ENCODE measurements at places on chromosomes 3 and 15.
A peak's percentile ranks its signal among the peaks of the same experiment; 100 is the strongest.

- no peak for DNase-seq
Observed at GRCh38 chr3:123072152-123072551, 5.3 kb downstream of the PDIA5 start.

DNA sequence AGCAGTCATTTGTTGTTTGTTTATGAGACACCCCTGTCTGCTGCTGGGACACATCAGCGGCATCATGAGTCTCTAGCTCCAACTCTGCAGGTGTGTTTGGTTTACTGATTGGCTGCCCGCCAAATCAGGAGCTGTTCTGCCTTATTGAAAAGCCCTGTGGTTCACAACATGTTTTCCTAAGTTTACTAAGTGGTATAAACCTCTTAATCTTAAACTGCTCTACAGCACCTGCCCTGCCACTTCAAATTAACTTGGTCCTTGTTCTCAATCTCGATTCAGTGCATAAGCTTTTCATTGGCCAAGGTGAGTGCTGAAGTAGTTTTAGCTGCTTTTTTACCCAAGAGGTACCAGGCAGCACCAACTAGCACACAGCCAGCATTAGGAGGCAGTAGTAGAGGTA lies 77.8 kb upstream of the WDR72 start:
- no peak for DNase-seq

DNA sequence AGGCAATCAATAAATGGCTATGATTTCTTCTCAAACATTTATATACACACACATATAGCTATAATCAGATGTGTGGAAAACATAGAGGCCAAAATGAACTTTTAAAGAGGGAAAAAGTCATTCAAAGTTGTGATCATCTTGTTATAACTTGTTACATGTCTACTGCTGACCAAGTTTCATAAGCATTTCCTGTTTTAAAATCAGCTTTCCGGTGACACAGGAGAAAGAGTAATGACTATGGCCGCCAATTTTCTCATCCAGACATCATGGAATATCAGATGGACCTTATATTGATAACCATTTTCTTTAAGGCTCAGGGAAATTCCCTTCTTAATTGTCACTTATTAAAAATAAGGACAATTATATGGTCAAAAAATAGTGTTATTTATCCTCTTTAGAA lies 71.7 kb upstream of the AGTR1 start:
- no peak for DNase-seq

DNA sequence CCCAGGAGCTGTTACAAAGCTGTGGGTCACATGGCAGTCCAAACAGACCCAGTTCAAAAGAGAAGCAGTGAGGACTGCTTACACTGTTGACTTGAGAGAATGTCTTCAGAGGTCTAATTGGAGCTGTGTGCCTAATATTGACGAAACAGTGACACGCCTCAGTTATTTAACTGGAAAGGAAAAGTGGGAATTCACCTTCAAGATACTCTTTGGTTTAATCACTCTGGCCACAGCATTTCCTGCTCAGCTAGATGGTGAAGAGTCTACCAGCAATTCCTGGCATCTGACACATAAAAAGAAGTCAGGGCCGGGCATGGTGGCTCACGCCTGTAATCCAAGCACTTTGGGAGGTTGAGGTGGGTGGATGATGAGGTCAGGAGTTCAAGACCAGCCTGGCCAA lies 326.4 kb downstream of the SV2B start:
- no peak for DNase-seq

GRCh38 chr15:95448531-95449229 lies 881.8 kb upstream of the NR2F2 start:
- no peak for DNase-seq

DNA sequence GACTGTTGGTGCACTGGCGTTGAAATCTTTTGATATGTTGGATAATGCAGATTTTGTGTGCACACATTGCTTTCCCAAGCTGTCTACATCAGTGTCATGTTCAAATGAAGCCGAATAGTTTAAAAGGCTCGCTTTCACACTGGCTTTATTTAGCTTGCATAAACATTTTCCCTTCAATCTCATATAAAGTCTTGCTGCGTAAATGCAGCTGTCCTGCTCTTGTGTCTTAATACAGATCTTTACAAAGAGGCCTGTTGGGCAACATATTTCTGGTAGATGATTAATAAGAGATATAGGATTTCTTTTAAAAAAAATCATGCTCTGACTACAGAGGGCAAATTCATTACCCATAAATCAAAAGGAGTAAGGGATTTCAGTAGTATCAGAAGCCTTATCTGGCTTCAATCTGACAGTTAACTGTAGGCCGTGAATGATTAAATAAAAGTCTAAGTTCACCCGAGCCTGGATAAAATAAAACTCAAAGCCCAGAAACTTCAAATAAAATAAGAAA lies 937.2 kb downstream of the FHIT start:
- DNase-seq = no peak

GRCh38 chr3:50068134-50068533 lies 20.6 kb upstream of the RBM5 start:
- DNase-seq = no peak

DNA sequence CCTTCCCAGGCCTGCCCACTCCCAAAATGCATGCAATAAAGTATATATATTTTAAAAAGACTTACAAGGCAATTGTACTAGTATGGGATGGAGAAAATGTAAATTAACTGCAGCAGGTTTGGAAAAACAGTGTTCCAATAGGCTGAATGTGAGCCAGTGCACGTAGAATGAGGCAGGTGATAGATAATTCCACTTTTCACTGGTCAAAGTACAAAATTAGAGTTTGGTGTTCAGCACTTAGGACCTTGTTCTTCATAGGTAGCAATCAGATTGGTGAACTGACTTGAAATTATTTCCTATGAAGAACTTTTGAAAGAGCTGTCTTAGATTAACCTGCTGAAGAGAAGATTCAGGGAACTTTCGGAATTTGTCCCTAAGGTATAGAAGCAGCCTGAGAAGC lies 1.9 kb downstream of the WDR48 start:
- no peak for DNase-seq

GRCh38 chr3:13841141-13841540 lies 38.7 kb downstream of the WNT7A start:
- no peak for DNase-seq

DNA sequence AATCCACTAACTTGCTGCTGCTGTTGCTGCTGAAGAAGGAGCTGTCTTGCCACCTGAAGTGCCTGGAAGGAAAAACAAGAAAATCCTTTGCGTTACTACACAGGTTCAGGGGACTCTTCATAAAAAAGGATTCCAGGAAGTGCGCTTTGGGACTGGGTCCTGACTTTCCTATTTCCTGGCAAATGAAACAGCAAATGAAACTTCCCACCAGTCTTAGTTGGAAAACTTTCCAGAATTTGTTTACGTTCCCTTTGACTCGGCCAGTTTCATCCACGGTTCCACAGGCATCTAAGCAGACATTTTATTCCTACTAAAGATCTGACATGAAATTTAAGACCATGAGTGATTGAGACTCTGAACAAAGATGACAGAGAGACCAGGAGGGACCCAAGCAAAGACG lies 471.0 kb downstream of the FOXP1 start:
- DNase-seq = no peak

- DNase-seq = no peak
Observed at GRCh38 chr15:63403254-63403945, 21.8 kb upstream of the CA12 start.

- no peak for DNase-seq
Observed at GRCh38 chr3:31311559-31311958, 221.2 kb upstream of the STT3B start.

GRCh38 chr3:57224856-57225255 lies 2.7 kb upstream of the APPL1 start:
- DNase-seq = no peak

DNA sequence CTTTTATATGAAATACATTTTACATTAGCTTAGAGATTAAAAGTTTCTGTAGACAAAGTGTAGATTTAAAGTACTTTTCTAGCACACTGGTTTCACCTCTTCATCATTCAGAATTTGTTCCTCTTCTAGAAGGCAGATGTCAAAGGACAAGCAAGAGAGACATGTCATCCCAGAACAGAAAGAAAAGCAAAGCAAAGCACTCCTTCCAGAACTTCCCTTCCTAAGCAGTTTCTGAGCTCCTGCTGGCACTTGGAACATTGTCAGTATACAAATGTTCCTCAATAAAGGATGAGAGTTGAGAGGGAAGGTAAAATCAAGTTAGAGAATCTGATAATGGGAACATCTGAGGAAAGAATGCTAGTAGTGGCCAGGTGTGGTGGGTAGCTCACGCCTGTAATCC lies 26.2 kb downstream of the TMOD3 start:
- DNase-seq = no peak

DNA sequence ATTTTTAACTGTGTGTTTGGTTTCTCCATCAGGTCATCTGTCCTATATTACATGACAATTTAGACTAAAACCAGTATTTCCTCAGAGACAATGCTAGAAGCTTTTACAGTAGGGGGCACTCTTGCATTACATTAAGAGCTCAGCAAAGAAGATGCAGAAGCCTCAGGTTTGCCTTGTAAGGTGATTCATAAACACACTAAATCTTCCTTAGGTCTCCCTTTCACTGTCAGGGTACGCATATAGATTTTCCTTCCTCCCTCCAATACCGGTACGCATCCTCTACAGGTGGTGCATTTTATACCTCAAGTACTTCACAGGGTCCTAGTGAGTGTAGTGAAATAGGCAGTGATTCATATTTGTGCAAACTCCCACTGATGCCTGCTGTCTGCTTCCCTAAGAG lies 46.5 kb downstream of the CD86 start:
- DNase-seq = no peak

- DNase-seq = peak; percentile 14
Observed at GRCh38 chr3:14514323-14514720, 25.8 kb downstream of the GRIP2 start.

DNA sequence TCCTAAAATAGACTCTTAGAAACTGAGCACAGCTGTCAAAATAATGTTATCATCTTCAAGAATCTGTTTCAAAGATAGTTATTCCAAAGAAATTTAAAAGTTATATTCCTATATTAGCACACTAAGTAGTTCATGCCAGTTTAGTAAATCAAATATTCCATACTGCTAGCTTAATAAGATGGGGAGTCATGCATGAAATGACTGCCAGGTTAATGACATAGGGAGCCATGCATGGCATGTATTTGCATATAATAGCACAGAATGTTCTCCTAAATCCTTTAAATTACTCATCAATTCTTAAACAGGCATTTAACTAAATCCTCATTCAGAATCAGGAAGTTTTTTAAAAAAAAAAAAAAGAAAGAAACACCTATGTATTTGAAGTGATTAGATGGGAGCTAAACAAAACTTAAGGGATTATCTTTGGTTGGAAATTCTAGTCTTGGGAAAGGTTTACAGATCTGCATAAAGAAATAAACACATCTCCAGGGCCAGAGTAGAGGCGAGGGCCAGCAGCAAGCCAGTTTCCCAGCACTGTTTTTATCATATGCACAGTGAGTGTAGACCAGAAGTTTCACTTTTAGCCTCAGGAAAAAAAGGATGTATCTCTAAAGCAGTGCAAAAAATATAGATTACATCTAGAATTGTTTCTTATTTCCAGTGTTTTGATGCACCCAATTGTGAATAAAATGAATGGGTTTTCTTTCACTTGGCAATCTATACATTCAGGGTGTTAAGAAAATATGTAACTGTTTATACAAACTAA lies 366.4 kb upstream of the AGTR1 start:
- no peak for DNase-seq

All from right hindlimb (tissue), 1 donor.